ENCODE measurements at places on chromosomes 5 and 9.

GRCh38 chr5:108046955-108047670, 334.8 kb downstream of the FBXL17 start:
- DNase-seq: no peak

DNA sequence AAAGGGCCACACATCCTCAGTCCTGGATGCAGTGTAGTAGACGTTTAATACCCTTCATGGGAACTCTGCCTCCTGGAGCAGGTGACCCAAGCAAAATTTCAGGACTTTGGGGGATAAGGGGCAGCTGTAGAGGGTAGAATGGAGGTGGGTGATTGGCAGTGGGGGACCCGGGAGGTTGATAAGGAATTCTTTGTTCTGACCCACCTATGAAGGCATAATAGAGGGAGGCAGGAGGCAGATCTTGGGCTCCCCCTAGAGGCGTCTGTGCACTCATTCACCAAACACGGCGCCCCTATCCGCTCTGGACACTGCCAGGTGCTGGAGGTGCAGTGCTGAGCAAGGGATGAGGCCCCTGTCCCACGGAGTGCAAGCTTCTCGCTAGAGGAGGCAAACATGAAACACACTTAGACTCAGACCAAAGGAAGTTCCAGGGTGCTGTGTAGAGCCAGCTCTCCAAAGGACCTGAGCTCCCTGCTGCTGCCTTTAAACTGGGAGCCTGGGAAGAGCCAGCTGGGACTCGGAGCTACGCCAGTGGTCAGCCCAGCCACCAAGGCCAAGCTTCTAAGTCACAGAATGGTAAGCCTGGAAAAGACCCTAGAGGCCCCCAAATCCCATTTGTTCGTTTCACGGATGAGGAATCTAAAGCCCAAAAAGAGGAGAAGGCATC, 7.7 kb downstream of the IL17B start:
- DNase-seq: peak; percentile 51

- no peak for DNase-seq
Observed at GRCh38 chr5:77235846-77236721, 25.6 kb downstream of the PDE8B start.

GRCh38 chr9:136686794-136687711, at the start of gene AGPAT2:
AGPAT2 (minus strand) TSS chr9:136687457; CDS start chr9:136687357, 100 bp downstream.
- no peak for DNase-seq

DNA sequence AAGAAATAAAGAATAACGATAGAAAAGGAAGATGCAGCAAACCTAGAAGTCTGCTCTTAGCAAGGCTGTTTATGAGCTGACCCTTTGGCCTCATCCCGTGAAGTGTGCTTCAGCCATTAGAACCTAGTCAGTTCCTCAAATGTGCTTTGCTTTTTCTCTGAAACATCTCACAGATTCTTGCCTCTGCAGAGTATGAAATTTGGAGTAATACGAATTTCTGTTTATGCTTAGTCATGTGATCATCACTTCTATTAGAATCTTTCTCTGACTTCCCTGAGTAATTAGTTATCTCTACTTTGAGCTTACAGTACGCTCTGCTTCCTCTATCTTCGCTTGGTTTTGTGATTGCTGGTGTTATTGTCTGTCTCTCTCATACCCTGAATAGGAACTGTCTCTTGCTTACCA, 11.3 kb downstream of the CYSTM1 start:
- no peak for DNase-seq

DNA sequence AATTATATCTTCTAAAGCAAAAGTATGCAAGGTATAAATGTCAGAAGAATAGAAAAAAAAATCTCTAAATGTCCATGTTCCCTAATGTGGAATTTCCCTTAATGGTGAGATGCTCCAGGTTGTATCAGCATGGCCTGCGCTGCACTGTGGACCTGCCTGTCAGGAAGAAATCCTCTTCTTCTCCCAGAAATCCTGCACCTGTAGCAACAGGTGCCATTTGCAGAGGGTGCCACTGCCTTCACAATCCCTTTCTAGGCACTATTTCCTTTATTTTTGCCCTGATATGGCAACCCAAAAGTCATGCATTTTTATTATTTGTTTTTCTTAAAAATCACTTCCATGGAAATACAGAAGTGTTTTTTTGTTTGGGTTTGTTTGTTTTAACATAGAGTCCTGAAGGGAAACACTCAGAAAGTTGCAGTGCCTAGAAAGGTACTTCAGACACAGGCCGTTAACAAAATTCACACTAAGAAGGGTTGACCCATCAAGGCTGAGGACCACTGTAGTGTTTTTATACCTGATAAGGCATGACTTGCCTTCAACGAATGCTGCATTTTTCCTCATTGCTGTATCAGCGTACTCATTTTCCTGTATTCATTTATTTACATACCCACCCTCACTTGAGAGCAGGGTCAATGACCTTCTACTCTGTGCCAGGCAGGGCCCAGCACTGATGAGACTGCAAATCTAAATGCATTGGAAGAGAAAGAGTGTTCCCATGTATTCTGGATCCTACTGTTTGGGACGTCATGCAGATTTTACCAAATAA, 177.8 kb downstream of the SNX18 start:
- DNase-seq: no peak

DNA sequence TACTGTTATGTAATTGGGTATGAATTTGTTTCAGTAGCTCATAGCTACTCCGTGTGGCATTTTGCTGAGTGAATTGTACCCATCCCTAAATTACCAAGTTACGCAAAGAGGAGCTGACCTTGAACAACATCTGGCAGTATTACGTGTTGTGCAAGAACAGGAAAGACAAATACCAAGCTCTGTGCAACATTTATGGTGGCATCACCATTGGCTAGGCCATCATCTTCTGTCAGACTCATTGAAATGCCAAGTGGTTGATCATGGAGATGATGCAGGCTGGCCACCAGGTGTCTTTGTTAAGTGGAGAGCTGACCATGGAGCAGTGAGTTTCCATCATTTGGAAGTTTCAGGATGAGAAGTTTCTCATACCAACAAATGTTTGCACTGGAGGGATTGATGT, 15.0 kb downstream of the ZSWIM6 start:
- DNase-seq: peak; percentile 34

Data from fibroblast of mammary gland (primary cell).